Activated CD4-positive, CD25-positive, alpha-beta regulatory T cell (primary cell): ENCODE measurements at places on chromosomes 1 and 21.

DNA sequence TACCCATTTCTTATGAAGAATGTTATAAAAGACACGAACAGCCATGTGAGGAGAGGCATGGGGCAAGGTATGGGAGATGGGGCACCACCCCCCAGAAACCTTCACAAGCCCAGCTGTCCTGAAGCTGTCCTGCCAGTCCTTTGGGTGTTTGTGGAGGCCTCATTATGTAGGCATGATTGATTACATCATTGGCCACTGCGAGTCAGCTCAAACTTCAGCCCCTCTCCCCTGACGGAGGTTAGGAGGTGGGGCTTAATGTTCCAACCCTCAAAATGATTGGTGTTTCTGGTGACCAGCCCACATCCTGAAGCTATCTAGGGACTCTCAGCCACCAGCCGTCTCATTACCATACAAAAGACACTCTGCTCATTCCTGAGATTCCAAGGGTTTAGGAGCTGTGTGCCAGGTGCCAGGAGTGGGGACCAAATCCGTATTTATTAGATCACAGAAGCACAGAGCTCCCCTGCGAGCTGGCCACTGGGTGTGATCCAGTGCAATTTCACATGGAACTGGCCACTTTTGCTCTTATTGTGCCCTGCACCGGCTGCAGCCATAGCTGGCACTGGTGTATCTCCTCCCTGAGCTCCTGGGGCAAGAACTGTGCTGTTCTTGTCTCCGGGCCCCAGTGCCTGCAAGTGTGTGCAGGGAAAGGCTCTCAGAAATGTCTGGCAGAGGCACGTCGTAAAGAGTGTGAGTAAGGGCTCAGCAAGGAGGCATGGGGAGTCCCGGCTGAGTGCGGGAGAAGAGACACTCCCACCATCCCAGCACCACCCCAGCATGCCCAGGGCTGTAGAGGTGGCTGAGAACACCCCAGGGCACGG, 10.5 kb downstream of the KIAA1614 start:
- DNase-seq: no peak

DNA sequence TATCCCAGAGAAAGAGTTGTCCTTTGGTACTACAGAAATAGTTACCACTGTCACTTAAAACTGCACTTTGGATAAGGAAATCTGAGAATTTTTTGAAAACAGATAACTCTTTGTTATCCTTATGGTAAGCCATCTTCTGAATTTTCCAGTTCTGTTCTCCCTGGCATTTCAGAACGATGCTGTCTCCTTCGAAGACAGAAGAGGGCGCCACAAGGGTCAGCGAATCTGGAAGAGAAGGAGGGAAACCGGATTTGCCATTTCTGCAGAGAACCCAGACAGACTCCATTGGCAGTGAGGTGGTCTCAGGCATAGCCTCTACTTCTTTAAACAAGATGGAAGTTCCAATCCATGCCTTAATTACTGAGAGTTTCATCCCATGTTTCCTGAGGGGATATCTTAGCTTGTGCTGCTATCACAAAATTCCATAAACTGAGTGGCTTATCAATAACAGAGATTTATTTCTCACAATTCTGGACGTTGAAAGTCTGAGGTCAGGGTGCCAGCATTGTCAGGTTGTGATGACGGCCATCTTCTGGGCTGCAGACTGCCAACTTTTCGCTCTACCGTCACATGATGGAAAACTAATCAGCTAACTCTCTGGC, 6.4 kb downstream of the FCRL2 start:
- DNase-seq: no peak

- DNase-seq: no peak
These were observed 5.5 kb upstream of the ANKRD35 start for GRCh38 chr1:145891143-145891542.

DNA sequence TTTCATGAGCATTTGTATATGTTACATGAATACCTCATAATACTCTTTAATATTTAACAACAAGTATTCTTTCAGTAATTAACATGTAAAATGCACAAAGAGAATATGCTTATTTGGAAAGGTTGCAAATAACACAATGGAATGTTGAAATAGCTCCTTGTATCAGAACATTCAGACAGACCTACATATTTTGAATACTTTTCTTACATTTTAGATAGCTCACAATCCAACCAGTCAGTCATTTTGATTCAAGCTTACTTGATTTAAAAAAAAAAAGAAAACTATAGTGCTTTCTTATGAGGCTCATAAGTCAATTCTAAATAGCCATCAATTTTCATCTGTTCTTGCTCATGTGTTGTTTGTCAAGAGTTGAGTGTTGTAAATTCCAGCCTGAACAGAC, 518.8 kb downstream of the ADGRL2 start:
- no peak for DNase-seq

DNA sequence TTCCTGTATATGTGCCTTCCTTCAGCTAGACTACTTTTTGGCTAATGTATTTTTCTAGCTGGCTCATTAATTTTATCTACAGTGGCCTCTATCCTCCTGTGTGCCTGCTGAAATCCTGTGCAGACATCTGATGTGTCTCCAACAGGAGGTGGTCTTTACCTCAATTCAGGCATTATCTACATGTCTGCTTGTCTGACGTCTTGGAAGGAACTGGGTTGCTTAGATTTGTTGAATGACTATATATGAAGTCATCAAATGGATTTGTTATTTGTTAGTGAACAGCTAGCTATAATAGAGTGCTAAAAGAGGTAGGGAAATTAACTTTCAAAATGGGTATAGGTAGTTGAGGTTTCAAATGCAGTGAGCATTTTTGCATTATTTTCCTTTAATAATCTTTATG, 6.7 kb downstream of the RPL5 start:
- DNase-seq: no peak

DNA sequence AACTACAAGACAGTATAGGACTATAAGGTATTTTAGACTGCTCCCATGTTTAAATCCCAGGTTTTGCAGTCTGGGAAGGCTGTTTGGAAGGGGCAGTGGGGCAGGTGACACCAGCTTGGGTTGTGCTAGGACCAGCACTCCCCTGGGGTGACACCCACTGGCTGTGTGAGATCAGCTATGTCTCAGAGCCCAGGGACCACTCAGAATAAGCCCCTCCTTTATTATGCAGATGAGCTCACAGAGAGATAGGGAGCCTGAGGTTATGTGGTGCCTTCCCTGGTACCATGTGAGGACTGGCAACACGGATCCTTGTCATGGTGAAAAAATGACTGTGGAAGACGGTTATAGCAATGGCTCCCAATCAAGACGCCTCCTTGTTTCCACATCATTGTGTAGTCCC, 71.0 kb downstream of the NENF start:
- DNase-seq: no peak

GRCh38 chr1:95321531-95321930, 87.5 kb downstream of the RWDD3 start:
- DNase-seq: no peak

DNA sequence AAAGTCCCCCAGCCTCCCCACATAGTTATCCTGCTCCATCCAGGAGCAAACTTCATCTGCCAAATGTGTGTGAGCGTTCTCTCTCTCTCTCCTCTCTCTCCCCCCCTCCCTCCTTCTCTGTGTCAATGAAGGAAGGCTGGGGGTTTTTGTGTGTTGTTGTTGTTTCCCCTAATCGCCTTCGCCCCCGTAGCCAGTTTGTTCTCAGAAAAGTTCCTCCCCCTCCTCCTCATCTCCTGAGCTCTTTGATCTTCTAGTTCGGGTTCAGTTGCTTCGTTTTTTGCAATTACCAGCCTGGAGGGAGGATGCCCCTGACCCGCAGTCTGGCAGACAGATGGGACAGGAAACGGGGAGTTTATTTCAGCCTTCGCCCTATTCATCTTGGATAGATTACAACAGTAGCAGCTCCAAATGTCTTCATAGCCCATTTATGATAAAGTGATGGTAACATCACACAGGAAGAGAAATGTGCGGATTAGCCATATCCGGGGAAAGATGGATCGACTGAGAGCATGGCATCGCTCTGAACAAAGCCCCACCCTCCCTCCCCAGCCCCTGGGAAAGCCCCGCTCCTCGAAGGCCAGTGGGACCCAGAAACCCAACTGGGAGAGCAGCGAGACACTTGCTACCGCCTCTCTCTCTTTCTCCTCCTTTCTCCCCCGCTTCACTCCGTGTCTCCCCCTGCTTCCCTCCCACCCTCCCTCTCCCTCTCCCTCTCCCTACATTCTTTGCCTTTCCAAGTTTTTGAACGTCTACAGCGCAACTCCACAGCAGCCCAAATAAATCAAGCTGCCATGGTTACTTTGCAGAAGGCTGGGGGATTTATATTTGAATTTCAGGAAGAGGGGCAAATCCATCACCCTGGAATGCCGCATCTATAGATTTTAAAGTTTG, 139.7 kb upstream of the ARHGEF16 start:
- no peak for DNase-seq

DNA sequence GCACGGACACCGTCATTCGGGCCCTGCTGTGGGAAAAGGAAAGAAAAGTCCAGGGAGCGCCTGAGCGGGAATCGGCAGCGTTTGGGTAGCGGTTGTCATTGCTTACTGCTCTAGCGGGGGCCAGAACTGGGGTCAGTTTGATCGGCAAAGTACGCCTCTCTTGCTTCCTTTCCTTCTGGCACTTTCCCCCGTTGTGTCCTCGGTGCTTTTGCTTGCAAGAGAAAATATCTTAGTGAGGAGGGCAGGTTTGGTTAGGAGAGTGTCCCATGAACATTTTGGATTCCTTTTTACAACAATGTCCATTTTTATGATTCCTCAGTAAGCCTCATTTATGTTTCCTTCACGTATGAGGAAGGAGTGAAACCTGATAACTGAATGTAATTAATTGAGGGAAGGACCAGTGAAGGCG, 670 bp downstream of the ST3GAL3 start:
- DNase-seq: no peak

GRCh38 chr1:241947354-241947753, 10.2 kb upstream of the BECN2 start:
- no peak for DNase-seq

DNA sequence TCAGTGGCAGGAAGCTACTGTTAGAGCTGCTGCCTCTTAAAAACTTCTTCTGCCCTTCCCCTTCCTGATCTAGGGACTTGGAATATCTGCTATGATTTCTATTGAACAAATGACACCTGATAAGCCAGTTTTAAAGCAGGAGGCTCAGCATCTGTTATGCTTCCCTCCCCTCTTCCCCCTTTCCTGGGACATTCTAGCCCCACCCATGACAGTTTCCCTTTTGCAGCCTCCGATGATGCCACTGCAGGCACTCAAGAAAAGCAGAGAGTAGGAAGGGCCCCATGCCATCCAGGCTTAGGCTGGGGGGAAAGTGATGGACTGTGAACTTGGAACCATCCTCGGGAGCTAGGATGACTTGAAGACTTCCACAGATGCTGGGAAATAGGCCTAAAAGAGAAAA, 15.1 kb upstream of the EPB41 start:
- no peak for DNase-seq

- no peak for DNase-seq
These were observed 38.9 kb downstream of the SYT2 start for GRCh38 chr1:202671399-202671798.
